GM23338 (cell line): ENCODE measurements at places on chromosomes 3 and 15.

- no peak for DNase-seq
Measured at GRCh38 chr3:194483850-194484249, 3.0 kb downstream of the ATP13A3 start.

DNA sequence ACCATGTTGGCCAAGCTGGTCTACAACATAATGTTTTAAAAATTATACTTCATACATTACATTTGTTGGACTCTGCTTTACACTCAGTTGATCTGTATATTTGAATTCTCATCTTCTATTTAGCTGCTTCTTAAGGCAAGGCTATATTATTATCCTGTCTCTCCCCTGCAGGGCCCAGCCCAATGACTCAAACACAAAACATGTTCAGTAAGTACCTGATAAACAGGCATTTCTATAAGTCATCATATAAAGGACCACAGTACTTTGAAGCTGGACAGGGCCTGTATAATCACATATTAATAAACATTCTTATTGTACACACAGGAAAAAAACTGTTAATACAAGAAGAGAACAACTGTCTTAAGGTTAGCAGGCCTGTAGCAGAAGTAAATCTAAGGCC is 36.2 kb downstream of the NGLY1 start:
- no peak for DNase-seq

GRCh38 chr3:182671541-182671940 is 121.8 kb upstream of the ATP11B start:
- no peak for DNase-seq

GRCh38 chr15:34011481-34011880 is 27.5 kb downstream of the AVEN start:
- no peak for DNase-seq

- DNase-seq: no peak
Measured at GRCh38 chr15:92900731-92901071, 577 bp downstream of the CHD2 start.

DNA sequence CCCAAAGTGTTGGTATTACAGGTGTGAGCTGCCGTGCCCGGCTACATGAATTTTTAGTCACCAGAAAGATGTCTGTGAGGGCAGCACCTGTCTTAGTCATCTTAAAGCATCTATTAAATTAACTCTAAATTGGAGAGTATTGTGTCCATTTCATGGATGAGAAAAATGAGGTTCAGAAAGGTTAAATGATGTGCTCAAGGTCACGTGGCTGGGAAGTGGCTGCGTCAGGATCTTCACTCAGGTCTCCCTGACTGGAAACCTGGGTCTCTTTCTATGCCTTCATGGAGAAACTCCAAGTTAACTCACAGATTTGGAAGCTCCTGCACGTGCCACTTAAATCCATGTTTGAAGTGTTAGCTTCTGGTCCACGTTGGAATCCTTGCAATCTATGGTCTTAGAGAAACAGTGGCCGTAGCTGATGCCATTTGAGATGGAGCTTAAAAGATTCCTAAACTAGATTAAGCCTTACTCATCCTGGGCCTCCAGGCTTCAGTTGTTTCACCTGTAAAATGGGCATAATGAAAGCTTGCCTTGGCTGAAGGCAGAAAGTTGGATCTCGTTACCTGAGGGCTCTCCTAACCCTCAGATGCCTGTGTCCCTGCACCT is 5.2 kb upstream of the TMEM40 start:
- no peak for DNase-seq

GRCh38 chr3:54871867-54872266 is 56.0 kb downstream of the LRTM1 start:
- DNase-seq: no peak
